ENCODE measurements at places on chromosomes 1 and 21. TPM values are rescaled to one million over a fixed set of nuclear protein-coding genes. Genes with fewer than 3 reads are reported as not detected.

Gene PEX19
- total RNA-seq = 92.7 TPM

GRCh38 chr1:38025233-38025632 is 12.7 kb downstream of the UTP11 start:
- no peaks in the 10 kb centered on the region for H3K27me3 ChIP-seq
- peaks cover 2% of the 10 kb centered on the region for H3K4me1 ChIP-seq
- DNase-seq = no peak
- peaks cover 23% of the 10 kb centered on the region for H3K36me3 ChIP-seq

Gene ADAMTS4
- 7.0 TPM for total RNA-seq

DNA sequence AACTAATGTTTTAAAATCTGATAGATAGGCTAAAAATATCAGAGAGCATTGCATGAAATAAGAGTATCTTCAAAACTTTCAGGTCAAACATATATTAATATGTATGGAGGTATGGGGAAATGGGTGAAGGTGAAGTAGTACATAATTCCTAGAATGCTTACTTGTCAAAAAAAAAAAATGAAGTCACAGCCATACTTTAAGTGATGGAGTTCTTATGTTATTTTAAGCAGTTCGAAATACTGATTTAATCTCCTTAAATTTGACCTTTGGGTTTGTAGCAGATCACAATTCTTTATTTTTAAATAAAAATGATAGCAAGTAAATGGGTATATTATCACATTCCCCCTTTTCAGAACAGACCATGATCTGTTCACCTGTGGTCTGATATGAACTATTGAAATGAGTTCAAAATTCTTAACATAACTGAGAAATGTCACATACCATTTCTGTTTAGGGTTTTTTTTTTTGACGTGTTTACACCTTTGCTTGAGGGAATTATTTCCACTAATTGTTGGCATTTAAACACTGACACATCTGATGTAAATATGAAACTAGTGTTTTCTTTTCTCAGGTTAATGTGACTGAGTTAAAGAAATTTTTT is 220.2 kb downstream of the GREM2 start:
- DNase-seq = no peak
- no peaks in the 10 kb centered on the region for H3K36me3 ChIP-seq
- H3K4me3 ChIP-seq = no peak overlapping the region
- H3K27me3 ChIP-seq = no peaks in the 10 kb centered on the region
- H3K4me1 ChIP-seq = no peaks in the 10 kb centered on the region

Gene F11R
- total RNA-seq = 159 TPM

GRCh38 chr1:161017756-161018630 is 3.0 kb downstream of the F11R start:
- H3K4me1 ChIP-seq = peaks cover 23% of the 10 kb centered on the region
- peak overlapping the region; percentile 96 for H3K4me3 ChIP-seq
- DNase-seq = no peak
- H3K36me3 ChIP-seq = peaks cover 25% of the 10 kb centered on the region

DNA sequence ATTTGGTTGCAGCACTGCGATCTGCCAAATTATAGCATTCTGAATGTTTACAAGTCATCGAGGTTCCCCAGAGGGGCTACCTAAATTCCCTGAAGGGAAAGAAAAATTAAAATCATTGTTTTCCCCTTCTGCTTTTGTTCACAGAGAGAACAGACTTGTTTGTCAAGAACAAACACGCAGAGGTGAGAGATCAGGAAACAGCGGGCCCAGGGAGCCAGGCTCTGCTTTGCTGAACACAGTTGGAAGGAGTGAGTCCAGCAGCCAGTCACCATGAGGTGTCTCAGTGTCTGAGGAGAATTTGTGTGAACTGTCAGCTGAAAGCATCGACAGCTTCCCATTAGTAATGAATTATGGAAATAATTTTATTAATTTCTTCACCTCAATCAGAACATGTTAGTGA is 52.5 kb downstream of the RWDD3 start:
- H3K27me3 ChIP-seq = no peaks in the 10 kb centered on the region
- no peaks in the 10 kb centered on the region for H3K4me1 ChIP-seq
- no peak for DNase-seq
- no peak overlapping the region for H3K4me3 ChIP-seq
- H3K36me3 ChIP-seq = no peaks in the 10 kb centered on the region
- H3K27ac ChIP-seq = no peak overlapping the region

DNA sequence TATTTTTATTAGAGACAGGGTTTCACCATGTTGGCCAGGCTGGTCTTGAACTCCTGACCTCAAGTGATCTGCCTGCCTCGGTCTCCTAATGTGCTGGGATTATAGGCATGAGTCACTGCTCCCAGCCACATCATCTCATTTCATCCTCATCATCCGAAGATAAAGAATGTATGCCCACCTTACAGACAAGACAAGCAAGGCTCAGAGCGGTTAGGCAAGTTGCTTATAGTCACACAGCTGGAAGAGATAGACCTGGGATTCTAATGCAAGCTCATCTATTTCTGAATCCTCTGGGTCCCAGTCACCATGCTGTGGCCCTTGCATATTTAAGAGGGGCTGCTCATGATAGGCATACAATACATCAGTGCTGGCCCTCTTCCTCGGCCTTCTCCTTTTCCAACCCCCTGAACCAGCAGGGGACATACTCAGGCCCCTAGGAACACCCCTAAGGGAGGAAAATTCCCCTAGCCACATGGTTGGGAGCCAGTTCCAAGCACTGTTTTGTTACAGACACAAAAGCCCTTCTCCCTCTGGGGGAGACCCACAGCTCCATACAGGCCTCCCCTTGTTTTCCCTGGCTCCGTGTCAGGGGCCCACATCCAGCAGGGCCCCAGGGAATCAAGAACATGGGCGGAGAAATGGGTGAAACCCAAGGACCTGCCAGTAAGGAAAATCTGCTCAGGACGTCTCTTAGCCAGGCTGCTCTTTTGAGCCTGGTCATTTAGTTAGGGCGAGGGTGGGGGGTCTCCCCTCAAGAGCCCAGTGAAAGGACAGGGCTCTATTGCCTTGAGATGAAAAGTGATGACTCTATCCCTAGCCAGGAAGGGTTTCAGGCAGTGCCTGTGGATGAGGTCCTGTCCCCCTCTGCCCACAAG is 6.9 kb downstream of the CSRP1 start:
- no peak overlapping the region for H3K27ac ChIP-seq
- no peak for DNase-seq
- no peaks in the 10 kb centered on the region for H3K36me3 ChIP-seq
- no peaks in the 10 kb centered on the region for H3K27me3 ChIP-seq

Gene NUDT4B
- not detected for total RNA-seq

Gene HEYL
- 1.9 TPM for total RNA-seq

DNA sequence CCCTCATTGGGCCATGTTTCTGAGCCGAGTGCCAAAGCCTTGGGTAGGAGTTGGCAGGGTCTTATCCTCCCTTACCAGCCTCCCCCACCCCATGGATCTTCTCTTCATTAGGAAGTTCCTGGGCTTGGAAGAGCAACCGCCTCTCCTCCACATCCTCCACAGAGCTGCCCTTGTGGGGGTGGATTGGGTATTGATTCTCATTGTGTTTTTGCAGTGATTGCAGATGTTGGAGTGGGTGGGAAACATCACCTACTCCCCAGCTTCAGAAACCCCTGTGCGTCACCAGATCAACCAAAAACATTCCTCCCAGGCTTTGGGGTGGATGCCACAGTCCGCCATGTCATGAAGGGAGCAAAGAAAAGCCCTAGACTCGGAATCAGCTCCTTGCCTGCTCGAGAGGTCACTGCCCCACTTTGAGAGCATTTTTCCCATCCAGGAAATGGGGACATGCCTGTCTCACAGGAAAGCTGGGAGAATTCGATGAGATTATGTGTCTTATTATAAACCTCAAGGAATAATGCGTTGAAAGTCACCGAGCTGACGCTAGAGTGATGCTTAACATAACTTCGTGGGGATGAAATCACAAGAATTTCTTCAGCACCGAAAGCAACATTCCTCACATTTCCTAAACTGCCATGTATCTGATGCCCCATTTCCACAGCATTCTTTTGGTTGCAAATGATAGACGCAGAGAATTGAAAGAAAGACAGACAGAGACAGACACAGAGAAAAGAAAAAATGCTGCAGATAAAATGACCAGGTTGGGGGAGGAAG is 44.7 kb upstream of the ZBTB40 start:
- H3K4me3 ChIP-seq = no peak overlapping the region
- H3K4me1 ChIP-seq = no peaks in the 10 kb centered on the region
- no peaks in the 10 kb centered on the region for H3K27me3 ChIP-seq
- no peak for DNase-seq
- H3K27ac ChIP-seq = no peak overlapping the region
- peaks cover 4% of the 10 kb centered on the region for H3K36me3 ChIP-seq

DNA sequence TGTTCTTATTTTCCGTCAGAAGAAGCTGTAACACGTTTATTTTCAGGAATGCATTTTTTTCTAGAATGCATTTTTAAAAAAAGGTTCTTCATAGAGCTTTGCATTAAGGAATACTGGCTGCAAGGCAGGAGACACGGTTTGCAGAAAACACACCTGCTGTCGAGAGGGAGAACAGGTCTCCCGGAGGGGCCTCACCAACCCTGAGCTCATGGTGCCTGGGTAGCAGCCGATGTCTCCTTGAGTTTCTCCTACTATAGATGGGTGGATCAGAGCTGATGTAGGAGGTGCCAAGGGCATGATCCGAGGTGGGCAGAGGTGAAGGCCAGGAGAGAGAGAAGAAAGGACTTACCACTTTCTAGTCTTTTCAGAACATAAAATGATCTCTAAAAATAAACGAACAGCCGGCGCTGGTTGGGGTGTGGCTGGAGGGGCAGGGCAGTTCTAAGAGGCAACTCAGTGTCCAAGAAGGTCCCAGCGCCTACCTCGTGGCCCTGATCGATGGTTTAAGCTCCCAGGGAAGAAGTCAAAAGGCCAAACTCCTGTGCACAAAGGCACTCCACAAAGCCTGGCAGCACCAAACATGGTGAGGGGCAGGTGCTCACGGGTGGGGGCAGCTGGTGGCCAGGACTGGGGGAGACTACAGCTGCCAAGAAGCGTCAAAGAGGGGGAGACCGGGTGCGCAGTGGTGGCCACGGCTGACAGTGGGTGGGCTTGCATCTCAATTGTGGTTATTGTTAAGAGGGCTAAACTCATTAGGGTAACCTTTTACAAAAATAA is 12.2 kb downstream of the MORN1 start:
- H3K4me3 ChIP-seq = no peak overlapping the region
- H3K27ac ChIP-seq = no peak overlapping the region
- H3K27me3 ChIP-seq = no peaks in the 10 kb centered on the region
- DNase-seq = no peak
- H3K4me1 ChIP-seq = no peaks in the 10 kb centered on the region
- H3K36me3 ChIP-seq = no peaks in the 10 kb centered on the region

Gene DFFB
- total RNA-seq = 9.1 TPM

Gene TRPM2
- 0.11 TPM for total RNA-seq
